ENCODE measurements at places on chromosomes 2 and 18.

- DNase-seq: no peak
Observed at GRCh38 chr2:203022751-203023150, 8.1 kb downstream of the NBEAL1 start.

DNA sequence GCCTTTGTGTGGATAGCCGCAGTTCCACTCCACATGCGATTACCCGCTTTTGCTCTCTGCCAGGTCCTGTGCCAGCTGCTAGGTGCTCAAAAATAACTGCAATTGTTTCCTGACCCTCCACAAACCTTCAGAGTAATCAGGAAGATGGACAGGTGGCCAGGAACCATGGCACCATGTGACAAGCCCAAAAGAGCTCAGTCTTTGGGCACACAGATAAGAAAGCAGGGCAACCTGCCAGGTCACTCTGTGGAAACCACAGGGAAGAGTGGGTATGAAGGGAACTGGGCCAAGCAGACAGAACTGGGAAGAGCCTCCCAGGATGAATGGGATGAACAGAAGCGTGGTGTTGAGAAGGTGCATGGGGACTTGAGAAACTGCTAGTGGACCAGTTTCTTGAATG, 79.4 kb upstream of the AGAP1 start:
- no peak for DNase-seq

- DNase-seq: no peak
Observed at GRCh38 chr2:105196651-105197050, 44.9 kb upstream of the GPR45 start.

- no peak for DNase-seq
Observed at GRCh38 chr2:170098626-170099312, 79.2 kb upstream of the MYO3B start.

DNA sequence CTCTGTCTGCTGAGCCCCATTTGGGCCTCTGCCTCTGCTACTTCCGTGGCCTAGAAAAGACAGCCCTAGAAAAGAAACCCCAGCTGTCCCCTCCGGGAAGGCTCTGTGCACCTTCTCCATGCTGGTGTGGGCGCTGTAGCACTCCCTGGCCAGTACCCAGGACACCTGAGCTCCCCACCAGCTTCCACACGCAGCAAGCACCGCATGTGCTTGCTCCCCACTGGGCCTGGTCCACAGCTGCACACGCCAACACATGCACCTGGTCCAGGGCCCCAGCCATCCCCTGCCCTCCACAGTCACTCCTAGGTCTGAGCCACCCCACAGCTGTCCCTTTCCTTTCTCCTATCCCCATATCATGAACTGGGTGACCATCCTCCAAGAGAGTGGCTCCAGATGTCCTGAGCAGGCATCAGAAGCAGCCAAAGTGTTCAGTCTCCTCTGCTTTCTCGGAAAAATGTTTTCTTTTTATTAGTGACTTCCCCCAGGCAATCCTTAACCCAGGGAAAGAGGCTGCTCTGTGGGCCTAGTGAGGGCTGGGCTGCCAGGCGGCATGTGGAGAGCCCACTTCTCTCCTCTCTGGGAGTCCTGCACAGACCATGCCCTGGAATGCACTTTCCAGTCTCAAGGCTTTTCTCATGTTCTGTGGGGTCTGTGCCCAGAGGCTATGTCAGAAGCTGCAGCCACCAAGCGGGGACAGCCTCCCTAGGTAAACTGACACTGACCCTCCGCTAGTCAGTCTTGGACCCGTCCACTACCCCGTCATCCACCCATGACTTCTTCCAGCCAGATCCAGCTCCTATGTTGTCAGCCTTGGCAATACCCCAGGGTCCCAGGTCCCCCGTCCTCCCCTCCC, 133.7 kb downstream of the KLHL29 start:
- DNase-seq: no peak

- DNase-seq: no peak
Observed at GRCh38 chr2:58146707-58147106, 94.4 kb downstream of the FANCL start.

Measured in cortex of kidney (tissue), 1 donor.